ENCODE measurements at places on chromosomes 1 and 21. TPM values are rescaled to one million over a fixed set of nuclear protein-coding genes. Genes with fewer than 3 reads are reported as not detected.

- no peak for DNase-seq
These were observed 33.7 kb downstream of the LRRC42 start for GRCh38 chr1:53979712-53980450.

GRCh38 chr1:231357831-231358354, 19.8 kb downstream of the SPRTN start:
- peak; percentile 74 for DNase-seq

GRCh38 chr1:29811727-29812407, 575.5 kb downstream of the PTPRU start:
- no peak for DNase-seq

The COL8A2 gene
- total RNA-seq = 32.6 TPM

The OR2AK2 gene
- total RNA-seq = 1.1 TPM

The LDLRAD1 gene
- not detected for total RNA-seq
